DMS 273 treated with DMSO at 0.1 percent for 48 hours (cell line): ENCODE measurements at places on chromosomes 3 and 15.

GRCh38 chr3:169390741-169391305, 272.7 kb downstream of the MECOM start:
- peak; percentile 21 for DNase-seq

GRCh38 chr3:190089711-190090110, 31.0 kb downstream of the P3H2 start:
- no peak for DNase-seq

- no peak for DNase-seq
Observed at GRCh38 chr15:53230473-53230872, 440.3 kb upstream of the ONECUT1 start.

GRCh38 chr3:142026333-142026732, 123.0 kb downstream of the TFDP2 start:
- no peak for DNase-seq

DNA sequence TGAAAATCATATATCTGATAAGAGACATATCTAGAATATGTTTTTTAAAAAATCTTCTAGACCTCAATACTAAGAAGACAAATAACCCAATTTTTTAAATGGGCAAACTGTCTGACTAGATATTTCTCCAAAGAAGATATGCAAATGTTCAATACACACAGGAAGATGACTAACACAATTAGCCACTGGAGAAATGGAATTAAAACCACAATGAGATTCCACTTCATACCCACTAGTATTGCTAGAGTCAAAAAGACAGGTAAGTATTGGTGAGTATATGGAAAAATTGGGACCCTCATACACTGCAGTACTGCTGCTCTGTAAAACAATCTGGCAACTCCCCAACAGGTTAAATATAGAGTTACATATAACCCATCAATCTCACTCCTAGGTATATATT, 33.1 kb upstream of the TOPAZ1 start:
- no peak for DNase-seq
